ENCODE measurements at places on chromosomes 7 and 10. TPM values are rescaled to one million over a fixed set of nuclear protein-coding genes. Genes with fewer than 3 reads are reported as not detected.

DNA sequence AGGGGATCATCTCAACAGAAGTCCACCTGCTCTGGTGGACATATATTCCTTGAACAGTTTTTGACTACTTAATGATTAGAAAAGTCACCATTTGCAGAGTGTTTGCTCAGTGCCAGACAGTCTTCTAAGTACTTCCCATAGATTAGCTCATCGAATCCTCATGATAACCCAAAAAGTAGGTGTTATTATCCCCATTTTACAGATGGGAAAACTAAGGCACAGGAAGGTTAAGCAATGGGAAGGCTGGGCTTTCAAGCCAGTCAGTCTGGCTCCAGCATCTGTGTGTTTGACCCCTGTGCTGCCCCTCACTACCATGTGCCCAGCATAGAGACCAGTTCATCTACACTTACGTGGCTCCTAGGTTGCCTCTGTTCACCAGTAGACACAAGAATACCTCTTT lies 15.9 kb downstream of the CDHR3 start:
- no peaks in the 10 kb centered on the region for H3K4me1 ChIP-seq
- H3K36me3 ChIP-seq: no peaks in the 10 kb centered on the region
- H3K27me3 ChIP-seq: no peaks in the 10 kb centered on the region
- no peak overlapping the region for H3K4me3 ChIP-seq

GRCh38 chr10:98074315-98074911 lies 44.0 kb upstream of the CRTAC1 start:
- no peaks in the 10 kb centered on the region for H3K36me3 ChIP-seq
- H3K27me3 ChIP-seq: no peaks in the 10 kb centered on the region
- DNase-seq: no peak
- H3K4me1 ChIP-seq: no peaks in the 10 kb centered on the region
- no peak overlapping the region for H3K27ac ChIP-seq

- no peaks in the 10 kb centered on the region for H3K27me3 ChIP-seq
- no peaks in the 10 kb centered on the region for H3K36me3 ChIP-seq
- no peak overlapping the region for H3K27ac ChIP-seq
- H3K4me3 ChIP-seq: no peak overlapping the region
- no peak for DNase-seq
Measured at GRCh38 chr7:96330193-96330592, 8.3 kb upstream of the SLC25A13 start.

- no peak overlapping the region for H3K4me3 ChIP-seq
- no peak overlapping the region for H3K27ac ChIP-seq
- DNase-seq: no peak
- no peaks in the 10 kb centered on the region for H3K36me3 ChIP-seq
- H3K4me1 ChIP-seq: peaks cover 47% of the 10 kb centered on the region
Measured at GRCh38 chr10:113130014-113130641, 180.1 kb downstream of the TCF7L2 start.

DNA sequence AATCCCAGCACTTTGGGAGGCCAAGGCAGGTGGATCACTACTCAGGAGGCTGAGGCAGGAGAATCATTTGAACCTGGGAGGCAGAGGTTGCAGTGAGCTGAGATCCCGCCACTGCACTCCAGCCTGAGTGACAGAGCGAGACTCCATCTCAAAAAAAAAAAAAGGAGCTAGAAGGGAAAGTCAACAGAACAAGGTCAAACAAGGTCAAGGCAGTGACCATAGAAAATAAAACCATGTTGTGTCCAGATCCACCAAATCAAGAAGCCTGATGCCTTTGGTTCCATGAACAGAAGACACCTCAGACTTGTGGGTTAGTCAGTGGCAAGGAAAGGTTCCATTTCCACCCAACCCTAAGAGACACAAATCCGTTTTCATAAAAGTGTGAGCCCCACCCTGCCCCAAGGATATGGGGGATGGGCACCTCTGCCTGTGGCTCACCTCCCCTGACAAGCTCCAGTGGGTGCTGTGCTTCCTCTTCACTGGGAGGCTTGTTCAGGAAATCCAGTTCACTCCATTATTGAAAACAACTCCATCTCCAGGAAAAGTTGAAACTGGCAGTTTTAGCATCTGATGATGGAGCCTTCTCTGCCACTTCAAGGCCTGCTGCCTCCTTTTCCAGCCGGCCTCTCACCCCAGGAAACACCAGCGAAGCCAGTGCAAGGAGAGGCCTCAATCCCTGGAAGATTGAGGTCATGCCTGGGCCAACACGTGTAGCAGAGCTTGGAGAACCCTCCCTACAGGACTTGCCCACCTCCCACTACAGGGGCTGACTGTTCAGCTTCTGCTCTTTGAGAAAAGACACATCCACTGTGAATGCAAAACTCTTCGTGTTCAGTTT lies 152.9 kb downstream of the NRF1 start:
- H3K27me3 ChIP-seq: no peaks in the 10 kb centered on the region
- H3K36me3 ChIP-seq: no peaks in the 10 kb centered on the region
- no peaks in the 10 kb centered on the region for H3K4me1 ChIP-seq
- H3K27ac ChIP-seq: no peak overlapping the region

DNA sequence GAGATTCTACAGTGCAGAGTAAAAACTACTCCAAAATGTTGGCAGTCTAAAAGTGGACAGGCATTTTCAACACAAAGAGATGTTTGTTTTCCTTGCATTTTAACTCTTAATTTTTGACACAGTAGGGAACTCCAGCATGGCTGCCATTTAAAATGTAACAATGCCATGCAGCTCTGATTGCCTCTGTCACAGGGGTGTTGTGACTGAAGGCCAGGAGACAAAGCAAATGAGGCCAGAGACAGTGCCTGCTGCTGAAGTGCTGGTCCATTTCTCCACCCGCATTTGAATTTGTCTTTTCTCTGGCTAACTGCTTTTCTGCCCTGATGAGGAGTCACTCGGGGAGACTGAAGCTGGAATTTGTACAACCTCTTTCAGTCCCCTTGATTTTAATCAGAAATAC lies 710.6 kb upstream of the GALNT17 start:
- H3K27ac ChIP-seq: no peak overlapping the region
- H3K4me1 ChIP-seq: no peaks in the 10 kb centered on the region
- no peak overlapping the region for H3K4me3 ChIP-seq

DNA sequence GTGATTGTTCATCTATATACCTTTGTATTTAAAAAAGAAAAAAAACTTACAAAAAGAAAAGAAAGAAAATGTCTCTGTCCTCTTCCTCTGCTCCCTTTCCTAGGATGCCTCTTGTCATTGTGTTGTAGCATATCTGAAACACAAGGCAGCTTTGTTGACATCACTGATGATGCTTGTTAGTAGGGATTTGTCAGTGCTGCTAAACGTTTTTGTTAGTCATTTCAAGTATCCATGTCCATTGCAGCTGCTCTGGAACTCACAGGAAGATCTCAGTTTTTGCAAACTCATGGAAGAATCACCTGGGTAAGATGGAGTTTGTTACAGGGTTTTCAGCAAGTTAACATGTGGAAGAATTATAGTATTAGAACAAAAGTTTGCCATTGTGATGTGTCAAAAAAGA lies 123.6 kb downstream of the CCSER2 start:
- H3K27ac ChIP-seq: no peak overlapping the region
- no peak overlapping the region for H3K4me3 ChIP-seq
- H3K4me1 ChIP-seq: no peaks in the 10 kb centered on the region
- H3K36me3 ChIP-seq: no peaks in the 10 kb centered on the region

GRCh38 chr7:2873146-2873545 lies 29.0 kb upstream of the GNA12 start:
- DNase-seq: peak; percentile 58
- no peak overlapping the region for H3K27ac ChIP-seq
- no peak overlapping the region for H3K4me3 ChIP-seq
- H3K4me1 ChIP-seq: no peaks in the 10 kb centered on the region
- H3K36me3 ChIP-seq: no peaks in the 10 kb centered on the region

DNA sequence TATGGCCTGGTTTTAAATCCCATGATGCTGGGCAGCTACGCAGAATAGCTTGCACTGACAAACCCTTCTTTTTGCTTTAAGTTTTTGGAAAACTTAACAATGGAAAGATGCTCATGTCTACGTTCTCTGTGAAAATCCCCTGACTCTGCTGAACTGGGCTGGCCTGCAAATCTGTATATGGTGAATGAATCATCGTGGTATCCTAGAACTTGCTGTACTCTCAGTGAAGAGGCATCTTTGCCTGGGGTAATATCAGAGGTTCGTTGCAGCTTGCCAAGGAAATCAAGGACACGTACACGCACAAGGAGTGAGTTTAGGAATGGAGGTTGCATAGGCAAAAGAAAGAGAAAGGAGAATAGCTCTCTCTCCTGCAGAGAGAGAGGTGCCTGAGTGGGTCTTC lies 382.0 kb upstream of the ADARB2 start:
- no peak overlapping the region for H3K27ac ChIP-seq
- no peak for DNase-seq
- no peak overlapping the region for H3K4me3 ChIP-seq
- H3K36me3 ChIP-seq: no peaks in the 10 kb centered on the region

DNA sequence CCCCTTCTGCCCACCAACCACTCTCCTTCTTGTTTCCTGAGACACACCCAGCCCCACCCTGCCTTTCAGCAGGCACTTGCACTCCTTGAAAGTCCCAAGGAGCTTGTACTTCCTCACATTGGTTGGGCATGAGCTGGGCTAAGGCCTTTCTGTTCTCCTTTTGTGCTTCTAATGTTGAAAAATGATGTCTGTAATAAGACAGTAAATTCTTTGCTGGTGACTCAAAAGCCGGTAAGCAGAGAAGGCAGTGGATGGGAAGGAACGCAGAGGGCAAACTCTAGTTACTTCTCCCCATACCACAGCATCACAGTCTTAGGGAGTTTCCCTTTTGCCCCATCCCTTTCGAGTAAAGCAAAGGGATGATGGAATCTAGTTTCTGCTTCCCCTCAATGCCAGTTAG lies 185.6 kb downstream of the PLXNA4 start:
- no peaks in the 10 kb centered on the region for H3K4me1 ChIP-seq
- H3K27ac ChIP-seq: no peak overlapping the region
- H3K36me3 ChIP-seq: no peaks in the 10 kb centered on the region
- no peaks in the 10 kb centered on the region for H3K27me3 ChIP-seq
- DNase-seq: no peak
- H3K4me3 ChIP-seq: no peak overlapping the region

DNA sequence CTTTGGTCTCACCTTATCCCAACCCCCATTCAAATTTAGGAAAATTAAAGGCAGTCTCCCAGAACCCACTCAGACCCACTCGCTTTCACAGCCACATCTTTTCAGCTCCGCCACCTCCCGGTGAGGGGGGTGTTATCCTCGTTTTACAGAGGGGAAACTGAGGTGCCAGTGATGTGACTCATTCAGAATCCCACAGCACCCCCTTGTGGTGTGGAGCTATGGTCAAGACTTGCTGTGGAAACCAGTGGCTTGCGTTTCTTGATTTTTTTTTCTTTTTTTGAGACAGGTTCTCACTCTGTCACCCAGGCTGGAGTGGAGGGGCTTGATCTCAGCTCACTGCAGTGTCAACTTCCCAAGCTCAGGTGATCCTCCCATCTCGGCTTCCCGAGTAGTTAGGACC lies 27.6 kb downstream of the SLC35G1 start:
- no peak for DNase-seq
- H3K36me3 ChIP-seq: no peaks in the 10 kb centered on the region
- H3K27ac ChIP-seq: no peak overlapping the region
- no peaks in the 10 kb centered on the region for H3K27me3 ChIP-seq

GRCh38 chr10:3137958-3138726 lies 34.4 kb downstream of the PITRM1 start:
- no peak overlapping the region for H3K27ac ChIP-seq
- no peaks in the 10 kb centered on the region for H3K4me1 ChIP-seq
- H3K27me3 ChIP-seq: no peaks in the 10 kb centered on the region
- no peak for DNase-seq
- peaks cover 3% of the 10 kb centered on the region for H3K36me3 ChIP-seq

- H3K36me3 ChIP-seq: no peaks in the 10 kb centered on the region
- H3K4me1 ChIP-seq: no peaks in the 10 kb centered on the region
- H3K27me3 ChIP-seq: no peaks in the 10 kb centered on the region
- H3K27ac ChIP-seq: no peak overlapping the region
- peak; percentile 26 for DNase-seq
Measured at GRCh38 chr10:132991706-132992432, 49.5 kb upstream of the CFAP46 start.

EPDR1 gene
- total RNA-seq: 16.9 TPM

GOLGA7B gene
- 0.11 TPM for total RNA-seq

NXPH1 gene
- not detected for total RNA-seq

HTR7 gene
- 0.43 TPM for total RNA-seq
